Metanephros (tissue), 2 donors: ENCODE measurements at places on chromosomes 4 and X. TPM values are rescaled to one million over a fixed set of nuclear protein-coding genes. Genes with fewer than 3 reads are reported as not detected.

Gene ZFYVE28
- total RNA-seq = 6.4 TPM

Gene ODAPH
- 0.18 TPM for total RNA-seq

Gene HAND2
- 0.35 TPM for total RNA-seq

Gene PF4V1
- total RNA-seq = not detected

Gene CLGN
- total RNA-seq = 0.47 TPM

Gene EMCN
- total RNA-seq = 68.9 TPM

Gene RAB9B
- 5.6 TPM for total RNA-seq

Gene FGF16
- total RNA-seq = 0.12 TPM

Gene APBB2
- total RNA-seq = 95.2 TPM

Gene ZMAT1
- 7.1 TPM for total RNA-seq

Gene MAGEA11
- not detected for total RNA-seq

Gene ANOS1
- 7.4 TPM for total RNA-seq

Gene ATOH1
- not detected for total RNA-seq

Gene VEGFC
- 9.3 TPM for total RNA-seq

Gene SMIM10
- total RNA-seq = 4.0 TPM

Gene SHOX
- 0.06 TPM for total RNA-seq

Gene ENPP6
- total RNA-seq = 3.9 TPM

Gene ZNF732
- total RNA-seq = 1.9 TPM

Gene NRK
- total RNA-seq = 39.6 TPM

Gene LARP7
- total RNA-seq = 22.6 TPM

Gene RP2
- 13.7 TPM for total RNA-seq

Gene LAP3
- total RNA-seq = 66.5 TPM

Gene MSANTD1
- total RNA-seq = 0.99 TPM

Gene NKX3-2
- 0.06 TPM for total RNA-seq

Gene COL25A1
- 27.4 TPM for total RNA-seq

Gene PCDH11X
- 0.29 TPM for total RNA-seq

Gene MFAP3L
- 21.7 TPM for total RNA-seq

Gene USP46
- 25.3 TPM for total RNA-seq

Gene CCDC149
- 14.8 TPM for total RNA-seq

Gene MAGEC2
- total RNA-seq = not detected

Gene ANKRD17
- total RNA-seq = 57.2 TPM

Gene JCHAIN
- 5.1 TPM for total RNA-seq

Gene IL15
- 4.0 TPM for total RNA-seq

Gene UGT8
- 38.4 TPM for total RNA-seq

Gene BCAP31
- 94.9 TPM for total RNA-seq

Gene MAGEB10
- not detected for total RNA-seq

Gene RTL5
- total RNA-seq = 10.6 TPM

Gene PNMA6A
- 6.7 TPM for total RNA-seq

Gene TEX11
- not detected for total RNA-seq

Gene PPAT
- 13.3 TPM for total RNA-seq

Gene BEX4
- 45.0 TPM for total RNA-seq

Gene HSFX4
- not detected for total RNA-seq

Gene VCX3B
- total RNA-seq = not detected

Gene SH3BP2
- 53.7 TPM for total RNA-seq

Gene STS
- 5.2 TPM for total RNA-seq

Gene FRMD7
- 1.1 TPM for total RNA-seq

Gene SLC10A6
- total RNA-seq = 0.53 TPM

Gene HOPX
- 25.7 TPM for total RNA-seq

Gene SMIM31
- not detected for total RNA-seq

Gene NAP1L3
- 6.4 TPM for total RNA-seq

Gene TMEM156
- total RNA-seq = 4.0 TPM

Gene MAGEA9B
- total RNA-seq = not detected

Gene ERAS
- total RNA-seq = not detected
